ENCODE measurements at places on chromosomes 1 and 21. TPM values are rescaled to one million over a fixed set of nuclear protein-coding genes. Genes with fewer than 3 reads are reported as not detected.

AHCTF1 gene
- 31.5 TPM for total RNA-seq

CD48 gene
- total RNA-seq = 6.8 TPM

IRF6 gene
- 1.9 TPM for total RNA-seq

GBP6 gene
- not detected for total RNA-seq

CLDN17 gene
- not detected for total RNA-seq

HRNR gene
- total RNA-seq = not detected

RPE65 gene
- not detected for total RNA-seq

OR2L13 gene
- not detected for total RNA-seq

RAP1GAP gene
- total RNA-seq = 0.84 TPM

SPOCD1 gene
- total RNA-seq = 9.0 TPM

- DNase-seq = no peak
Measured at GRCh38 chr1:213683529-213683928, 304.2 kb upstream of the PROX1 start.

GRCh38 chr1:209609041-209609790 is 25.7 kb downstream of the CAMK1G start:
- peak; percentile 59 for DNase-seq

GRCh38 chr1:1311107-1312104 is 3.0 kb downstream of the PUSL1 start:
- DNase-seq = no peak

DNA sequence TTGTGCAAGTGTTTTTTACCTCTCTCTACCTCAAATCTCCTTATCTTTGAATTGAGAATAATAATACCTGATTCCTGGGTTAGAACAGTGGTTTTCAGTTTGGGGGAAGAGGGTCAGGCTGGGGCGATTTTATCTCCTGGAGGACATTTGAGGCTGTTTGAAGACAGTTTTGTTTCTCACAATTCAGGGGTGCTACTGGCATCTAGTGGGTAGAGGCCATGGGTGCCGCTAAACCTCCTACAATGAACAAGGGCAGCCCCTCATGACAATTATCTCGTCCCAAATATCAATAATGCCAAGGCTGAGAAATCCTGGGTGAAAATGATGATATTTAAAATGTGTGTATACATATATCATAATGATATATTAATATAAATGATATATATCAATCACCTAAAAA is 139.1 kb upstream of the USH2A start:
- DNase-seq = no peak

- no peak for DNase-seq
Measured at GRCh38 chr1:203104789-203105390, 19.1 kb upstream of the MYOG start.

GRCh38 chr1:12654004-12654567 is 10.2 kb downstream of the AADACL4 start:
- no peak for DNase-seq

- no peak for DNase-seq
Measured at GRCh38 chr1:177343445-177343844, 172.7 kb downstream of the BRINP2 start.

GRCh38 chr1:19430121-19431068 is 54.9 kb downstream of the CAPZB start:
- peak; percentile 62 for DNase-seq

DNA sequence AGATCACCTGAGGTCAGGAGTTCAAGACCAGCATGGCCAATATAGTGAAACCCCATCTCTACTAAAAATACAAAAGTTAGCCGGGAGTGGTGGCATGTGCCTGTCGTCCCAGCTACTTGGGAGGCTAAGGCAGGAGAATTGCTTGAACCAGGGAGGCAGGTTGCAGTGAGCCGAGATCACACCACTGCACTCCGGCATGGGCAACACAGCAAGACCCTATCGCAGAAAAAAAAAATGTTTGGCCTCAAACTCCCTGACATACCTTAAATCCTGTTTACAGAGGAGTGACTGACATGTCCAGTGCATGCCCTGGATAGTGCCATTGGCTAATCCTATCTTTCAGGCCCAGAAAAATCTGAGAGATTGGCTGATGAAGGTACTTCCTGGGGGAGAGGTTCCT is 11.8 kb downstream of the DCLRE1B start:
- no peak for DNase-seq

DNA sequence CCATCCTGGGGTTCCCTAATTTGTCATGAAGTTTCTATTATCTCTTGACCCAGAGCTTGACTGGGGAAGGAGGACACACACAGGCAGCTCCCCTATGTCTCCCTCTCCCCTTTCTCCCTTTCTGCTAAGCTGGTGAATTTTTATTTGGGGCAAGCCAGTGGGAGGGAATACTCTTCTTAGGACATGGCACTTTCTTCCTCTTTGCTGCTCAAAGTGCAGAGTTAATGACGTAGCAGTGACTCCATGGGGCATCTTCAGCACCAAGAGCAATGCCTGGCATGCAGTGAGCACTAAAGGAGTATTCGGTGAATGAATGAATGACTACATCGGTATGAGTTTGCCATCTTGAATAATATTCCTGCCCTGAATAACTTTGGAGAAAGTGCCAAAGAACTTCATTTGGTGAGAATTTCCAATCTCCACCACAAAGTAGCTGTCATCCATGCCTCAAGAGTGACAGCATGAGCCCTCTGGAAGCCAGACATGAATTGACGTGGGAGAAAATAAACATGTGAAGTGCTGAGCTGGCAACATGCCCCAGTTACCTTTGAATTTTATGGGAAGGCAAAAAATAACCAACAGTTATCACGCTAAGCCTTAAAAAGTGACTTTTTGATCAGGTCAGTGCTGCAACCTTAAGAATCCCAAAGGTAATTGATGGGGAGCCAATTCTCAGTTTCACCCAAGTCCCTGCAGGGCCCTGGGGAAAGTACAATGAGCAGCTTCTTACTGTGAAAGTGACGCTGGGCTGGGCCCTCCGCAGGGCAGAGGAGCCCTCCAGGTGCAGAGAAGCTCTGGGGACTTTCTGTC is 22.1 kb upstream of the ATF3 start:
- no peak for DNase-seq

DNA sequence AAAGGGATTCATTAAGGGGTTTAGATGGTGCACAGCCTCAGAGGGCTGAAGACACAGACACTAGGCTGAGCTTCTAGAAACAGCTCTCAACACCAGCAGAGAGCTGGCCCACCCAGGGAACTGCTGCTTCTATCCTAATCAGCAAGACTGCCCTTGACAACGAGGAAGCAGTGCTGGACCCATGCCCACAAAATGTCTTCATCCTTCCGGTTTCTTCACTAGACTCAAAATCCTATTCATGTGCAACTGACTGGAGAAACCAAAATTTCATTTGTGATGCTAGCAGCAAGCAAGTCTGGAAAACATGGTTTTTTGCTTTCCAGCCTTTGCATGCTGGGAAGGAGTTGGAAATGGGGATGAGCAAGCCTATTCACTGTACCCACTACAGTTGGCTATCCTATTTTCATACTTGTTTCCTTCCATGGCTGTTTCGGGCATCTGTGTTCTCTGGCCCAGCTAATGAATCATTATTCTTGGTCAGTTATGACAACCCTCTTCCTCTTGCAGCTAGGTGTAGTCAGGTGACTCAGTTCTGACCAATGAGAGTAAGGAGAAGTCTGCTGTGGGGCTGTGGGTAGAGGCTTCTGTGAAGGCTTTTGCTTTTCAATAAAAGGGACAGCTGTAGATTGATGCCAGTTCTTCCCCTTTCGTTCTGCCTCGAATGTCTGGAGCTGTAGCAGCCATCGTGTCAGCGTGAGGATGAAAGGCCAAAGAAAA is 14.6 kb upstream of the TMEM61 start:
- no peak for DNase-seq

- no peak for DNase-seq
Measured at GRCh38 chr1:76203127-76203526, 128.6 kb downstream of the ST6GALNAC3 start.

DNA sequence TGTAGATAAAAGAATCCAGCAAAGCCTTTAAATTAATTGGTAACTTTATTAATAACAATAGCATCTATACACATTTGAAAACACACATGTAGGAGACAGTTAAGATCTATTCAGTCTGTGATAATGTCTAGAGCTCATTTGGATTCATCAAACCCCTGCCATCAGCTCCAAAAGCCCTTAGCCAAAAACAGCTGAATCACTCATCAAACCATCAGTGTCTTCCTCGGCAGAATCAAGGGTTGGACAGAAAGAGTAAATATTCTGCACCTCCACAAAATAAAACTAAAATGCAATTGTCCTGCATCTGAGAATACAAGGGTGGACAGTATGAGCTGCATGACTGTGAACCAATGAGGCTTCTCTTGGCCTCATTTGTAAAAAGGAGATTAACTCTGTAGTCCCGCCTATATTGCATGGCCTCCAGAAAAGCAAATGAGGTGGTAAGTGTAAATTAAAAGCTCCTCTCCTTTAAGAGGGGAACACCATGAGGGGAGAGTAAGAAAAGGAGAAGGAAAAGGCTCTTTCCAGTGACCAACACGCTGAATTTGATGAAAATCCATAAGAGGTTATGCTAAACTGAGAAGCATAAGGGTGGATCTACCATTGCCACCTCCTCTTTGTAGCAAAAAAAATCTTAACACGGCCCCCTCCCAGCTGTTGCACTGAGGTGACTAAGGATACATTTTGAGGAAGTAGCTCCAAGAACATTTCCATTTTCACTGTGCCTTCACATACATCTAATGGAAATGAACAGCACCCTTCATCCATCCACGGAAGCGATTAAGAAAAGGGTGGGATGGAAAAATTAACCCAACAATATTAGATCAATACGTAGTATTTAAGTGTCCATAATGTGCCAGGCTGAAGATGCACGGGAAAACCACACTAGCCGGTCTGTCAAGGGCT is 14.7 kb upstream of the BOLA1 start:
- DNase-seq = no peak

DNA sequence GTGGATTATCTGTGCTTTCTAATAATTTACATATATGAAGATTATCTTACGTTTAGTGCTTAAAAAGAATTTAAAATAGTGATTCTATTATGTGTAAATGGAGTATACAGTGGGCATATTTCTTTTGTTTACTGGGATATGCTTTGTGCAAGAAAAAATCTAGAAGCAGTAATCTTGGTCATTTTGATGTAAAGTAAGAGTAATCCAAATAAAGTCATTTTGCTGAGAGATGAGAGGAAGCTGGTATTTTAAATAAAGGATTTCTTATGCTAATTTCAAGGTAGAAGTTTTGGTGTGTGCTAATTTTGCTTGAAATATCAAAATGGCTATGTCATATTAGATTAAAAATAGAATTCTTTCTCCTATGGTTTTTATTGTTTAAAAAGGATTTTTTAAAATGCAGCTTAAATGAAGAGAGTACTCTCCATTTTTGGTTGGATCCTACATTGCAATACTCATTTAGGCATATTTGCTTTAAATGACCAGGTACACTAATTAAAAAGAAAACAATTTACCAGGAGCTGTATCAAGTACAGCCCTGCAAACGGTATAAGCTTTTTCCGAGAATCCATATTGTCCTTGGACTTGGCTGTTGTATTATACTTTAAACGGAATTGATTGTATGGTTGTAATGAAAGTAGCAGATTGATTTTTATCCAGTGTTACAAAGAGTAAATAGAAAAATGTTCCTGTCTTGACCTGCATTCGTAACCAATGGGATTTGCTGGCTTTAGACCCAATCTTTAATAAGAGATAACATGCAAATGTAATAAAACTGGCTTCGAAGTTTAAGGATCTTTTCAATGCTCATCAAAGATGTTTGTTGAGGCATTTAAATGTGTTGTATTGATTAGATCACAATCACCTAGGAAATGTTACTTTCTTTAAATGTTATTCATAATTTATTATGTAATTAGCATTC is 574.7 kb downstream of the USP25 start:
- DNase-seq = no peak

DNA sequence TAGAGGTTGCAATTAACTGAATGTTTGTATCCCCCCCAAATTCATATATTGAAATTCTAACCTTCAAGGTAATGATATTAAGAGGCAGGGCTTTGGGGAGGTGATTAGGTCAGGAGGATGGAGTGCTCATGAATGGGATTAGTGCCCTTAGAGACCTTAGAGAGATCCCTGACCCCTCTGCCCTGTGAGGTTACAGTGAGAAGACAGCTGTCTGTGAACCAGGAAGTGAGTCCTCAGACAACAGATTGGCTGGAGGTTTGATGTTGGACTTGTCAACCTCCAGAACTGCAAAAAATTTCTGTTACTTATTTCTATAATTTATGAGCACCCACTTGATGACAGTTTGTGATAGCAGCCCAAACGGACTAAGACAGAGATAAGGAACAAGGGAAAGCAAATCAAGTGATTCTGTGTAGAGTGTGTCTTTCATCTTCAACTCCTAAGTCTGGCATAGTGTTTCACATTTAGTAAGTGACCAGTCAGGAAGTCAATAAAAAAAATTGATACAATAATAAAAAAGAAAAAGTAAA is 30.0 kb upstream of the RWDD3 start:
- DNase-seq = no peak

DNA sequence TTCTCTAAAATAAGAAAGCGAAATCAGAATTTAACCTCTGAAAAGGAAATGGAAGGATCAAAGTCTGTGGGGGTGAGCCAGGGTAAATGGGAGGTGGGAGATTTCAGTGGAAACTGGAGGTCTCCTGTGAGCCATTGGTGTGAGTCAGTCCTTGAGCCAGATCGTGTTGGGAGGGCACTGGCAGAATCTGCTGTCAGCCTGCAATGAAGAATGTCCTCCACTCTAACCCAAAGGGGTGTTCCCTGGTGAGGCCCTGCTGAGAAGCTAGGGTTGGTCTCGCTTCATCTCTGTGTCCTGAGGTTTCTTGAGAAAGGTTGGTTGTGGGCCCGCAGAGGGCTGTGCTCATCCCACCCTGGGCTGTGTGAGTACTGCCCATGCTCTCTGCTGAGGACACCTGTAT is 2.4 kb downstream of the QSOX1 start:
- no peak for DNase-seq

- no peak for DNase-seq
Measured at GRCh38 chr1:191963286-191963685, 195.0 kb upstream of the RGS18 start.

GRCh38 chr1:21037091-21037490 is 139.6 kb downstream of the EIF4G3 start:
- DNase-seq = no peak

DNA sequence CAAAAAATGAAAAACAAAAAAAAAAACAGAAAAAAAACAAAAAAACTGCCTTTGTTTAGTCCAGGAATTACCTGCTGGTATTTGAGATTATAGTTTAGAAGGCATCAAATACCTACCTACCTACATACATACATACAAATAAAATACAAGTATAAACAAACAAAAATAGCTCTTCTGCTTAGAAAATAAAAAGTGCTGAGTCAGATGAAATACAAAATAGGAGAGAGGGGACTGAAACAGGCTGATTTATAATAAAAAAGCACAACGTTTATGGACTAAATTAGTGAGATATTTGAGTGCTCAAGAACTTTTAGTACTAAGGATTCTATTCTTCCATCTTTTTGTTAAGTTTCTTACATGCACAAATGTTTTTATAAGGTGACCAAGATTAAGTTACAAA is 980.8 kb downstream of the PLA2G4A start:
- no peak for DNase-seq

DNA sequence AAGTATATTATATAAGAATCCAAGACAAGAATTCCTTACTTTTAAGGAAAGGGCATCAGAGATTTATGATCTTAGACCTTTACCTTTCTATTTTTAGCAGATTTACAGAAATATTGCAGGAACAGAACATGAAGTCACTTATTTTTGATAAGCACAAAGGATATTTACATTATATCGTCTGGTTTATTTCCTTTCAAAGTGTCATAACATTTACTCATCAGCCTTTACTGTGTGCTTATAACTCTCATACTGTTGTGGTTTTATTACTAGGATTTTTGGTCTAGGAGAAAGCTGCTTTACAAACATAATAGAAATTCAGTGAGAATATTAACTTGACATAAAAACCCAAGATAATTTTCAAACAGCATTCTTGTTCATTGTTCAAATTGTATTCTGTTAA is 47.6 kb downstream of the APP start:
- no peak for DNase-seq

All from aorta (tissue), 5 donors.